Activated naive CD4-positive, alpha-beta T cell treated with anti-CD3 and anti-CD28 coated beads, Interleukin-2, amount 10 ng/mL, durations not matched to agents 5 hours and 36 hours (primary cell): ENCODE measurements at places on chromosomes 7 and 10. TPM values are rescaled to one million over a fixed set of nuclear protein-coding genes. Genes with fewer than 3 reads are reported as not detected.

Gene HOXA13
- not detected for total RNA-seq

Gene PRRT4
- total RNA-seq = 0.55 TPM

Gene AS3MT
- 0.58 TPM for total RNA-seq

Gene BTBD16
- total RNA-seq = not detected

Gene C10orf53
- not detected for total RNA-seq

Gene LBX1
- not detected for total RNA-seq

Gene CAPZA2
- total RNA-seq = 127 TPM

Gene CCDC3
- 0.07 TPM for total RNA-seq

Gene AQP1
- total RNA-seq = 0.14 TPM

Gene VAX1
- not detected for total RNA-seq

Gene PRKCQ
- 66.1 TPM for total RNA-seq

Gene BAMBI
- total RNA-seq = 0.13 TPM

Gene ZP3
- total RNA-seq = 8.0 TPM
